ENCODE measurements at places on chromosomes 5 and 9.

- DNase-seq = no peak
Measured at GRCh38 chr9:113219186-113219936, 1.7 kb downstream of the FKBP15 start.

- DNase-seq = no peak
Measured at GRCh38 chr5:10329446-10329819, 21.7 kb upstream of the CMBL start.

DNA sequence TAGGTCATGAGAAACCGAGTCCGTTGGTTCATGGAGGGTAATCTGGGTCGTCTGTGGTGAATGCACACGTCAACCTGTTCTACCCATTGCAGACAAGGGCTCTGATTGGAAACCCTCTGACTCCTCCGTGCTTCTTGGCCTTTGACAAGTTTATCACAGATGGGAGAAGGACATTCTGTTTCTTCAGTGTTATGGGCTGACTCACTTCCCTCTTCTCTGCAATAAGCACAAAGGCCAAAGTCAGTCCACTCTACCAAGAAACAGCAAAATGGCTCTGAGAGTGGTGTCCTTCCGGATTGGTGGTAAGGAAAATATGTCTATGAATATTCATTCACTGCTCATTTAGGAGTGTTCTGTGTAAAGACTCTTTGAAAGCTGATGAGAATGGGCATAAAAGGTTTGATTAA, 89.3 kb downstream of the FEM1C start:
- no peak for DNase-seq

GRCh38 chr5:35145012-35145411, 85.3 kb downstream of the PRLR start:
- no peak for DNase-seq

- no peak for DNase-seq
Measured at GRCh38 chr5:38465061-38465460, 91.4 kb downstream of the LIFR start.

- no peak for DNase-seq
Measured at GRCh38 chr9:4862506-4863250, 69.9 kb downstream of the RCL1 start.

- DNase-seq = no peak
Measured at GRCh38 chr9:102069969-102070368, 331.5 kb upstream of the GRIN3A start.
